ENCODE measurements at places on chromosomes 12 and 14.

DNA sequence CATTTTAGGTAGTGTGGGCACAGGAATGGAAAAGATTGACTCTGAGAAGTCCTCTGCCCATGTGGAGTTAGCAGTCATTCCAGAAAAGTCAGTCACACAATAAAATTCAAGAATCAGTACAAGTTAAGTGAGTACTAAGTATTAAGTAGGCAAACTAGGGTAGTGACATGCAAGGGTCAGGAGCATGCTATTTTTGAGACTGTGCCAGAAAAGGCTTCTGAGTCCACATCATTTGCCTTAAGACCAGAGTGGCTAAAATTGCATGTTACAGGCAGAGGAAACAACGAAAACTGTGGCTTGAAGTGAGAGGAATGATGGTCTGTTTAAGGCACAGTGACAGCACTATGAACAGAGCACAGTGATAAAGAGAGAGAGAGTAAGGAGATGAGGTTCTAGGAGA is 108.9 kb downstream of the SLC6A15 start:
- DNase-seq = no peak

DNA sequence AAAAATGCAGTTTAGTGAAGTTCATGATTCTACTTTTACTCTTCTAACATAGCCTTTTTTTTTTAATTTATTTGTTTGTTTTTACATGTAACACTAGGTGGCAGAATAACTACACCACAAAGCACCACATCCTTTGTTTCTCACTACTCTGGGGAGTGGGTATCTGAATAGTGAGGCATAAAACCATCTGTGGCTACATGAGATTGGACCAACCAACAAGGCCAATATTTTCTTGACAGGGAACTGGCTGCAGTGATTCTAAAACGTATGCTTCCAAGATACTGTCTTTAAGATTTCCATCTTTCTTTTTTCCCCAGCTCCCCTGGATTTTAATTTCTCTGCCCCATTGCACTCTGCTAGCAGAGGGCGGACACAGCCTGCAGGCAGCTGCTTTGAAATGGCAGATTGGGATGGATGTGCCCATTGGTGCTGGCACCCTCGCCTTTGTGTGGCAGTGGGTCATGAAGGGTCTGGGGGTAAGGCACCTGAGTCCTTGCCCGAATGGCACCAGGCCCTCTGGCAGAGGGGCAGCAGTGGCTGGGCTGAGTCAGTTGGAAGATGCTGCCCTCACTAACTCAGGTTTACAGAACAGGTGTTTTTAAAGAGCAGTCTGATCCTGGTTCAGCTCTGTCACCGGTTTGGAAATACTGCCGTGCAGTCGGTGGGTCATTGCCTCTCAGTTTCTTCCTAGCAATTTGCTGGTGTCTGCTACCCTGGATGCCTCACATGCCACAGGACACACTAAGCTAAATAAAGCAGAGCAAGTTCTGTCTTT is 429.1 kb downstream of the RAD51B start:
- DNase-seq = no peak

- DNase-seq = no peak
Observed at GRCh38 chr12:52537101-52537500, 15.8 kb downstream of the KRT71 start.

DNA sequence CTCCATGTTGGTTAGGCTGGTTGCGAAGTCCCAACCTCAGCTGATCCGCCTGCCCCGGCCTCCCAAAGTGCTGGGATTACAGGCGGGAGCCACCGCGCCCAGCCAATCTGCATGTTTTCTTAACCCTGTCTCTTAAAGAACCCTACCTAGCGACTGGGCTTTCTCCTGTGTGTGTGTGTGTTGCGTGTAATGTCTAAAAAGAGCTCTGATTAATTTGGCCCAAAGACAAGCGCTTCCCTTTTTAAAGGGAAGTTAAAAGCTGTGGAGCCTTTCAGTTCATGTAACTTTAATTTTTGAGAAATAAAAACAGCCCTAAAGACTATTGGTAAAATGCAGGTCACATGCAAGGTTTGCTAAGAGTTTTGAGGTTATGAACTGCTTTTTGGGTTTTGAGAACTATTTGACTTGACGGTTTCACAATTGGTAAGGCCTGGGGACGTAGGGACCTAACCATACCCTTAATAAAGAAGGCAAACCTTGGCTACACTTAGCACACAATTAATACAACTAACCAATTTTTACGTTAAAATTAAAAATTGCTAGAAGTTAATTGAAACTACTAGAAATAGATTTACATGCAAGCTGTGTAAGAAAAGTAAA is 103.2 kb downstream of the KCNMB4 start:
- DNase-seq = no peak

DNA sequence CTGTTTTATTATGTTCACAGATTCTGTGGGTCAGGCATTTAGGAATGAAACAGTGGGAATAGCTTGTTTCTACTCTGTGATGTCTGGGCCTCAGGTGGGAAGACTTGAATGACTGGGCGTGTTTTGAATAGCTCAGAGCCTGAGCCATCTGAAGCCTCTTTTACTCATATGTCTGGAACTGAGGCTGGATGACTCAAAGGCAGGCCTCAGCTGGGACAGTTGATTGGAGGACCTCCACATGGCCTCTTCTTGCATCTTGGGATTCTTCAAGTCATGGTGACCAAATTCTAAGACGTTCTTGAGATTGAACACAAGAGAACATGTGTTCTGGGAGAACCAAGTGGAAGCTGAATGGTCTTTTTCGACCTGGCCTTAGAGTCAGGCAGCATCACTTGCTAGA is 45.8 kb upstream of the TBX3 start:
- DNase-seq = no peak

GRCh38 chr14:104697892-104698583 is 8.6 kb downstream of the INF2 start:
- no peak for DNase-seq

DNA sequence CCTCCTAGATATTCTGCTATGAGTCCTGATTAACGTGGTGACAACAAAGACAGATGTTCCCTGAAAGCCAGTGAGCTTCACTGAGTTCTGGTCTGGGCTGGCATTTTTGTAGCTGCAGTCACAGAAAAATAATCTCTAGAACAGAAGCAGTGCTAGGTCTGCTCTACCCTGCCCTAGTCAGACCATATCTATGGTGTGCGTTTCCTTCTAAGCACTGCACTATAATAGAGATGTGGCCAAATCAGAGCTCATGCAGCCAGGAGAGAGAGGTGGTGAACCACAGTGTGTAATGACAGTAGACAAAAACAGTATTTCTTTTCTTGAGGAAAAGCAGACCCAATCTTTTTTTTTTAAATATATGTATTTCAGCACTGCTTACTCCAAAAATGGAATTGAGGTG is 76.3 kb downstream of the CMAS start:
- DNase-seq = no peak
